MG63 (cell line): ENCODE measurements at places on chromosomes 16 and 17.
A peak's percentile ranks its signal among the peaks of the same experiment; 100 is the strongest.

DNA sequence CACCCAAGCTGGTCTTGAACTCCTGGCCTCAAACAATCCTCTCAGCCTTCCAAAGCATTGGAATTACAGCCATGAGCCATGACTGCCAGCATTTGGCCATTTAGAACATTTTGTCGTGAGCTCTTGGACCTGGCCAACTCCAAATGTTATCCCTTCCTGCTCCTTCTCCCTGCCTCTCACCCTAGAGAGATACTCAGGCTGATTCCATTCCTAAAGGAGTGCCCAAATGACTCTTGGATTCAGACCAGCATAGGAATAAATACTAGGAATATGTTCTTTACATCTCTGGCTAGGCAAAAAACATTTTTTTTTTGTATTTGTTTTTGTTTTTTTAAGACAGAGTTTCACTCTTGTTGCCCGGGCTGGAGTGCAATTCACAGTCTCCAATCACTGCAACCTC, 15.5 kb downstream of the FZD2 start:
- no peak for DNase-seq

DNA sequence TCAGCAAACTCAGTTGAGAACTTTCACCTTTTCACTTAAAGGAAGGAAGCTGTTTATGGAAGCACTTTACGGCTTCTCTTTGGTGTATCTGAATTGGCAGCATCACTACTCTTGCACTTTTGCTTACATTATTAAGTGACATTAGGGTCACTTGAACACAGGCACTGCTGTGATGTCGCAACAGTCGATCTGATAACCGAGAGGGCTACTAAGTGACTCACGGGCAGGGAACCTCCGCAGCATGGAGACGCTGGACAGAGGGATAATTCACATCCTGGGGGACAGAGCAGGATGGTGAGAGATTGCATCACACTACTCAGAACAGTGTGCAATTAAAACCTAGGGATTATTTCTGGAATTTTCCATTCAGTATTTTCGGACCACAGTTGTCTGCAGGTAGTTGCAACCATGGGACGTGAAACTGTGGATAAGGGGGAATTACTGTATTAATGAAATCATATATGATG, 56.5 kb downstream of the DNAH2 start:
- DNase-seq: no peak

GRCh38 chr17:72702136-72702735, 390.3 kb downstream of the SLC39A11 start:
- DNase-seq: peak; percentile 73

- no peak for DNase-seq
These were observed 39.4 kb downstream of the LAT start for GRCh38 chr16:29024278-29024677.

DNA sequence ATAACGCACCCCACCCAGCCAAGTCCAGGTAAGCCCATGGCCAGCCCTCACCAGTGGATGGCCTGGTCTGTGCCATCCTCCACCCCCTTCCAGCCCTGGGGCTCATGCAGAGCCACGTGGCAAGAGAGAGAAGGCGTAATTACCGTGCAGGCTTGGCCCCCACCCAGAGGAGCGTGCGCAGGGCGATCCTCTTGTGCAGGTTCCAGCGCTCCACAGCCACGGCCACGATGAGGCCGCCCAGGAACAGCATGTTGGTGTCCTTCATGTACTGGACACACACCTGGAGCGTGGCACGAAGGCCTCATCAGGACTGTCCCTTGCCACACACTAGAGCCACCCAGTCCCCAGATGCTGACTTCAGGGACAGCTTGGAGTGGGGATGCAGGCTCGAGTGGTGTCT, 6.7 kb downstream of the SLC13A5 start:
- DNase-seq: no peak

DNA sequence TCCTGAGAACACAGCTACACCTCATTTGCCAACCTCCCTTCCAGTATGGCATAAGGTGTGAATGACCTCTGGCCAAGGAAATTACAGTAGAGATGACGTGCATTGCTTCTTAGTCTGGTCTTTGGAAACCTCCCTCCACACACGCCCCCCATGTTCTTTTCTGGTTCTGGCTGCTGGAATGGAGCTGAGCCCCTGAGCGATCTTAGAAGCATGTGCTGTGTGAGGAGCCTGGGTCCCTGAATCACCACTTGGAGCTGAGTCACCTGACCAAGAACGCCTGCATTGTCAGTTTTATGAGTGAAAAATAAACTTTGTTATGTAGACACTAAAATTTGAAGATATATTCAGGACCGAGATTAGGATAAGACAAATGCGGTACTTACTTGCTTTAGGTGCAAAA, 51.4 kb downstream of the HS3ST3A1 start:
- no peak for DNase-seq

GRCh38 chr17:67157732-67158639, 87.0 kb downstream of the HELZ start:
- DNase-seq: no peak

- DNase-seq: no peak
These were observed 155.5 kb downstream of the PMP22 start for GRCh38 chr17:15109608-15110007.

DNA sequence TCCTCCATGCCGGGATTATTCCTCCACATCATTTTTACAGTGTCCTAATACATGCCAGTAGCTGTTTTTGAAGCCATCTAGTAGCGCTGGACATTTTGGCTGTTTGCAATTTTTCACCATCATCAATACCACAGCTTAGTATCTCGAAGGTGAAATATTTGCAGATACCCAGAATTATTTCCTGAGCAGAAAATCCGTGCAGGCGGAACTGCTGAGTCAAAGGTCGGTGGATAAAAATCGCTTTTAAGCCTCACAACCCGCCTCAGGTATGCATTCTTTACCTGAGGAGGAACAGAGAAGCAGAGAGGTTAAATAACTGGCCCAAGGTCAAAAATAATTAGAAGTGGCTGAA, 584 bp upstream of the TNRC6A start:
- DNase-seq: no peak

- DNase-seq: no peak
These were observed 167.7 kb upstream of the WSCD1 start for GRCh38 chr17:5902181-5903140.

GRCh38 chr17:51298508-51299371, 38.4 kb downstream of the UTP18 start:
- no peak for DNase-seq

GRCh38 chr16:15643946-15644250, 944 bp upstream of the MARF1 start:
- DNase-seq: no peak

- DNase-seq: no peak
These were observed 238.7 kb upstream of the TBX2 start for GRCh38 chr17:61160789-61161445.

DNA sequence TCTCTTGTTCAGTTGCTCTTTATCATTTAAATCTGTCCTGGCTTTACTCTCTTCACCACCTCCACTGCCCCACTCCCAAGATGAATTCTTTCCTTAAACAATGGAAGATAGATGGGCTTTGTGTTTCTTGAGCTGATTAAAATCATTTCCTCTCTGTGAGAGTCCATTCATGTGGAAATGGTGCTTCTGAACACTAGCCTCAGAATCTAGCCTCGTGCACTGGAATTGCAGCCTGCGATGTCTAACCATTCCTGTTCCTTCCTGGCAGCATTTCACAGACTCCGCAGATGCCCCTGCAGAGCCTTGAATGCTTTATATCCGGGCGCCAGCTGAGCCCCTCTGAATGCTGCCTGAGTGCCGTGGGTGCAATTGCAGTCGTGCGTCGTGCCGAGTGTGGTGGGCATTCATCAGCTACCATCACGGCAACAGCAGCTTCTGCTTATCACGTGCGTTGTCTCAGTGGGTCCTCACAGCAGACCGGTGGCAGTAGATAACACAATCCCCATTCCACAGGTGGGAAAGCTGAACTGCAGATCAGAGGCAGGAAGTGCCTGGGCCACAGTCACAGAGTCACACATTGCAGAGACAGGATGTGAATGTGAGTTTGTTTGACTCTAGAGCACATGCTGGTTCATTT, 172.8 kb upstream of the WSCD1 start:
- DNase-seq: no peak

- no peak for DNase-seq
These were observed 23.8 kb downstream of the ADCY7 start for GRCh38 chr16:50289950-50290764.

- DNase-seq: no peak
These were observed 168.9 kb upstream of the MAF start for GRCh38 chr16:79769270-79769927.

DNA sequence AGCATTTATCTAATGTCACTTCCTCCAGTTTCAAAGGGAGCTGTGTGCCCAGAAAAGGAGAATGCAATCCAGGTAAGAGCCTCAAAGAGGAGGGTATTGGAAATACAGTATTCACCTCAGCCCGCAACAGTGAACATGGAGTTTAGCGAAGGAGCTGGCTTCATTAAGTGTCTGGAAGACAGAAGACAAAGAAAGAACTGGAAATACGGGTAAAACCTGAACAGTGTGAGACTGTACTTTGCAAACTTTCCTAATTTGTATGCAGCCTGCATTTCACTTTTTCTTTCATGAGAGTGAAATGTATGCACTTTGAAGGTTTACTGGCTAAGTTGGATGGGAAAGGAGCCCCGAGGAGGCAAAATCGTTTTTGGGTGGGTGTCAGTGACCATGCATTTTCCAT, 478.4 kb downstream of the HS3ST3B1 start:
- no peak for DNase-seq

DNA sequence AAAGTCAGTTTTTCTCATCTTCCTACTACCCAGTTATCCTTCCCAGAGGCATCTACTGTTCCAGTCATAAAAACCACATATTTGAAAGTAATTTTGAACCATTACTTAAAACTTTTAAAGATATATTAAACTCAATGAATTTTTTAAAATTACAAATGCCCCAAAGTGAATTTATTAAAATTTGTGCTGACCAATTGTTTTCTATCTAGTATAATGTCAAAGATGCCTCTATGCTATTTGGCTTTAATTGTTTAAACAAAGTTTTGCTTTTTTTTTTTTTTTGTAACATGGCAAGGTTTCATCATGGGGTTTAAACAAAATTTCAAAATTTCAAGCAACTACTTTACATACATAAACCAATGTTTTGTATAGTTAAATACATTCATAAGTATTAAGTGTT, 60.7 kb downstream of the FBXL20 start:
- no peak for DNase-seq

DNA sequence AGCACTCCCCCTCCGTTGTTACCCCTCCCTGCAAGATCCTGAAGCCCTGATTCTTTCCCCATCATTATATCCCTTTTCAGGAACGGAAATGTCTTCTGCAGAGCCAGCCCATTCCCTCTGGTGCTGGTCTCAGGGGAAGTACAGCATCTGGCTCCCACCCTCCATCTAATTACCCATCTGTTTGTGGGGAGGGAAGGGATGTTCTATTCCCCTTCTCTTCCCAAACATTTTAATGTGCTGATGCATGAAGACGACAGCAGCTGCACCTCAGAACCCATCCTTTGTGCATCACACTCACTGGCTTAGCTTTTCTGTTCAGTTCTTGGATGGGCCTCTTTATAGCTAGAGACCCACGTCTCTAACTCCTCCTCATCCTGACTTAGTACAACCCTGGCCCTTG, 367.2 kb downstream of the CDH13 start:
- DNase-seq: no peak

DNA sequence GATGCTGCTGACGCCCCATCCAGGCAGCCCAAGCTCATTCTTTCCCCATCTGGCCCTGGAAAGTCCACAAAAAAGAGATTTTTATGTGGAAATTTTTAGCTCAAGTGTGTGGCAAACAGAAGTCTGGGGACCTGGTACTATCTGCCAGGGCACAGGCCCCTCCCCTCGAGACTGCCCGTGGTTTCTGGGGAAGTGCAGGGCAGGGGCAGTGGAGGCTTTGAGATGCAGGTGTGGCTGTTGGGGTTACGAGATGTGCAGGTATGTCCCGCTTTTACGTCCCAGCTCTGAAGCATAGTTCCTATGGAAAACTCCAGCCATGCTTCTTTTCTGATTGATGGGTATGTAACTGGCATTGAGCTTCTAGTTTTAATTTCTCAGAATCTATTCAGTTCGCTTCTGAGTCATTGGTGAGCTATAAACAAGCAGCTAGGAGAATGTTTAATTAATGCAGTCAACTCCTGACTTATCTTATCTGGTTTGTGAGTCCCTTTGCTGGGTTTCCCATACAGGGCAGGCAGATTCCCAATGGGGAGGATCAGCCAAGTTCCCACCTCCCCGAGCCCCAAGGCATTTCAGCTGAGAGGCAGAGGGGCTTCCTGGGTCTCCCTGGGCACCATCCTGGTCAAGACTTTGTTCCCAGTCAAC, 16.2 kb downstream of the TBX4 start:
- no peak for DNase-seq

DNA sequence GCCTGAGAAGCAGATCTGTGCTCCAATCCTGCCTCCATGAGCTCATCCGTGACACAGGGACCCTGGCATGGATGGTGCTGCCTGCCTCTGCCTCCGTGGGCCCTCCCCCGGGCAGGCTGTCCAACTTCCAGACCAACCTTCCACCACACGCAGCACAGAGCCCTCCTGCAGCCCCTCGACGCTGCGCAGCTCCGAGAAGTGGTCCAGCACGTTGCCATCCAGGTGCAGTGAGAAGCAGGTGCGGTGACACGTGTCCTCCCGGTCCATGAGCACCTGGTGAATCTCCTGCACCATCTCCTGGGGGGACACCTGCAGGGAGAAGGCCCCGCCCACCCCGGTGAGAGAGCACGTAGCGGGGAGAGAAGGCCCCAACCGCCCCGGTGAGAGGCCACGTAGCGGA, 8.4 kb downstream of the CLUH start:
- DNase-seq: no peak

DNA sequence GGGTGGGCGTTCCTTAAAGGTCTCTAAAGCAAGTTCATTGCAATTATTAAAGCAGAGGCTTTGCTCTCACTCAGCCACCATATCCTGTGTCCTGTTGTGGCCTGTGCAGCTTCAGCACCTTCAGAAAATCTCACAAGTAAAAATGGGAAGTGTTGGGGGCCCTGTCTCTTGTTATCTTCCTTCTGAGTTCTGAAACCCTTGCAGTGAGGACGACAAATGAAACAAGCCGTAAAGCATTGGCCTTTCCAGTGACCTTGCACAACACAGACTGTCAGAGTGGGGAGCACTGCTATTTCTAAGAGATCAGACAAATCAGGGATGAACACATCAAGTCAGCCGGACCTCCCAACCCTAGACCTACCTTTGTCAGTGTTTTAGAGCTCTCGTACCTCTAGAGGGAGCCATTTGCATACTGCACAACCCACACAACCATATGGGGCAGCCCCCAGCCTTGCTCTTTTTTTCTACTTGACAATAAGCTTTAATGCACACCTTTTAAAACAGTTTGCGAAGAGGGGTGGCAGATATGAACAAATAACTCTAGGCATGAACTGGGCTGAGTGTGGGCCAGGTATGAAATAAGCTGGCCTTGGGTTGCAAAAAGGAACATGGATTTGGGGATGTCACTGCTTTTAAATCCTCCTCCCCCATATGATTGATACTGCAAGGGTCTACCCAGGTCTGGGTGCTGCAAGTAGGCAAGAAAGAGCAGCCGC, 89.8 kb downstream of the KATNIP start:
- DNase-seq: peak; percentile 24

- DNase-seq: peak; percentile 43
These were observed 15.0 kb upstream of the C17orf58 start for GRCh38 chr17:68011199-68011665.
